ENCODE measurements at places on chromosomes 6 and 20. TPM values are rescaled to one million over a fixed set of nuclear protein-coding genes. Genes with fewer than 3 reads are reported as not detected.

DPM1 gene
- total RNA-seq = 56.5 TPM

NR2E1 gene
- total RNA-seq = not detected

PTCRA gene
- not detected for total RNA-seq

FLRT3 gene
- total RNA-seq = 90.0 TPM

PDYN gene
- total RNA-seq = 0.56 TPM

PLEKHG1 gene
- 1.7 TPM for total RNA-seq

KLC4 gene
- total RNA-seq = 36.6 TPM

R3HDML gene
- not detected for total RNA-seq

PPP1R14C gene
- not detected for total RNA-seq

ZC2HC1B gene
- total RNA-seq = not detected

OXT gene
- not detected for total RNA-seq

IGF2R gene
- total RNA-seq = 130 TPM

PRDM1 gene
- total RNA-seq = 63.4 TPM

NFATC2 gene
- 1.9 TPM for total RNA-seq

COL11A2 gene
- 1.4 TPM for total RNA-seq

IL17A gene
- total RNA-seq = not detected

HLA-DQB1 gene
- 2.2 TPM for total RNA-seq

ACSS1 gene
- total RNA-seq = not detected

ADGRG6 gene
- total RNA-seq = 28.8 TPM

KCNS1 gene
- total RNA-seq = 1.5 TPM

HLA-DPB1 gene
- total RNA-seq = 19.8 TPM

GGTLC1 gene
- not detected for total RNA-seq

TRDN gene
- total RNA-seq = 57.5 TPM

MLIP gene
- total RNA-seq = not detected

RIPOR3 gene
- 0.70 TPM for total RNA-seq

BICRAL gene
- total RNA-seq = 11.6 TPM

FABP7 gene
- total RNA-seq = 2.7 TPM

MUC22 gene
- total RNA-seq = not detected

TCP11 gene
- total RNA-seq = not detected

SLC16A10 gene
- total RNA-seq = 9.3 TPM

SLC17A2 gene
- total RNA-seq = not detected

SLC32A1 gene
- total RNA-seq = 1.3 TPM

KCNQ5 gene
- 2.4 TPM for total RNA-seq

TSBP1 gene
- not detected for total RNA-seq

CTCFL gene
- total RNA-seq = 0.33 TPM

FAM83D gene
- 21.3 TPM for total RNA-seq

TREML2 gene
- not detected for total RNA-seq

PTGIS gene
- 20.9 TPM for total RNA-seq

COL21A1 gene
- 0.46 TPM for total RNA-seq

ECT2L gene
- total RNA-seq = not detected

GSTA3 gene
- not detected for total RNA-seq

SLC52A3 gene
- 2.1 TPM for total RNA-seq

LY6G6D gene
- total RNA-seq = not detected

Data from endodermal cell (in vitro differentiated cells).